NCI-H2081 treated with DMSO at 0.1 percent for 48 hours (cell line): ENCODE measurements at places on chromosomes 7 and 10.

- DNase-seq = no peak
Measured at GRCh38 chr10:44311563-44312051, 73.3 kb downstream of the CXCL12 start.

- DNase-seq = no peak
Measured at GRCh38 chr10:116521424-116522290, 24.1 kb upstream of the PNLIP start.

- DNase-seq = no peak
Measured at GRCh38 chr7:65387891-65388290, 14.2 kb downstream of the ZNF92 start.

DNA sequence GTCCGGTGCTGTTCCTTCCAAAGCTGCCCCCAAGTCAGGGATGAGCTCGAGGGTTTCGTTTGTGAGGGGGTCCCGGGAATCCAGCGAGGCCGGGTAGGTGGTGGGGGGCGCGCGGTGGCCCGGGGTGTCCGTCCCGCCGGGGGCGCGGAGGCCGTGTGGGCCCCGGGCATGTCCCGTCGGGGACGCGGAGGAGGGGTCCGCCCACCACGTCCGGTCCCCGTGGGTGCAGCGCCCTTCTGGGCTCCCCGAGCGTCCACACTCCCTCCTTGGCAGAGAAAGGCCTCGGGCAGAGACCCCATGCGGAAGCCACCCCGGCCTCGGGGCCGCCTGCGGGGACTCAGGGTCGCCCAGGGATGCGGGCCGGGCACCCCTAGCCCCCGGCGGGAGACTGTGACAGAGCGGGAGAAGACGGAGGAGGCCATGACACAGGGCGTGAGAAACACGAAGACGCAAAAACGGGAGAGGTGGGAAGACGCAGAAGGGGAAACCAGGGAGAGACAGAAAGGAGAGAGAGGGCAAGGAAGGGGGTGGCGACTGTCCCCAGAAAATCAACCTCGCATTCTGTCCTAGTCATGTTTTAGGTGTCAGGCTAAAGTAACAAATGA, 640 bp upstream of the ZNF425 start:
- DNase-seq = no peak

GRCh38 chr10:109898007-109898406, 25.3 kb downstream of the XPNPEP1 start:
- DNase-seq = no peak

DNA sequence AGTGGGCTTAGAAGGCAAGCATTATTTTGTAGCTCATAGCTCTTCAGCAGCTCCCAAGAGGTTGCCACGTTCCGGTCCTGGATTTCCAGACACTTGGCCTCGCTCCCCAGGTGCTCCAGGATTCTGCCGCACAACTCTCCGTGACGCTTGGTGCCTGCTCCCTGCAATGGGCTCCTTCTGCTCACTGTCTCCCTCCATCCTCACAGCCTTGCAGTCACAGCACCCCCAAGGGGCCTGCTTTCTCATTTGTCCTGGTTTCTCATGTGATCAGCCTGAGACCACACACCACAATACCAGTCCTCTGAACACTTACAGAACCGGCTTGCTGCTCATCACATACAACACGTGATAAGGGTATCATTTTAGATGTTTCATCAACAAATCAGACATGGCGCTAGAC, 9.8 kb downstream of the IGFBP3 start:
- no peak for DNase-seq

- no peak for DNase-seq
Measured at GRCh38 chr7:149772956-149773434, 393 bp downstream of the ZNF467 start.

DNA sequence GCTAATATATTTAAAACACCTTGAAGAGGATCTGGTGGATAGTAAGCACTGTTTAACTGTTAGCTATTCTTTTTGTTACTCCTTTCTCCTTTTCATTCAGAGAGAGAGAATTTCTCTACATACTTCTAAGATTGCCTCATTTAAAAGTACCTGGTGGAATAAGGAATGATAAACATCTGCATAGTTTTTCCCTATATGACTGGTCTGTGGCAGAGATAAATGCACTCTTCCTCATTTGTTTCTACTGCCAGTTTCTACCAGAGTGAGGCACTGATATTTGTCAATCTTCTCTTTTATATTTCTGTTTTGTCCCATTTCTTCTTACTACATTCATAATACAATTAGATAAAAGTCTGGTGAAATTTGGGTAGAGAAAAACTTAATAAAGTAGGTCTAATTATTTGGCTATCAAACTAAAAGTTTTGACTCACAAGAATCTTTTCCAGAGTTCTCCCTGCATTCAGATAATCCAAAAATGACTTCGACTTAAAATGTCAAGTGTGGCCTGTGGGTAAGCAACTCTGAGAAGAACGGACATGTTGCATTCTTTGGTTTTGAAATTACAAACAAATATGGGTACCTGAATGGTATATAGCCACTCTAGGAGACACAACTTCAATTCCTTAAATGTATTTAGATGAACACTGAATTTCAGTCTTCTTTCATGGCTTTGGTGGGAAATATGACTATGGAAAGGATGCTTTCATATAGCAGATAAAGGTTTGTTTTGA, 38.8 kb downstream of the RNLS start:
- DNase-seq = no peak

DNA sequence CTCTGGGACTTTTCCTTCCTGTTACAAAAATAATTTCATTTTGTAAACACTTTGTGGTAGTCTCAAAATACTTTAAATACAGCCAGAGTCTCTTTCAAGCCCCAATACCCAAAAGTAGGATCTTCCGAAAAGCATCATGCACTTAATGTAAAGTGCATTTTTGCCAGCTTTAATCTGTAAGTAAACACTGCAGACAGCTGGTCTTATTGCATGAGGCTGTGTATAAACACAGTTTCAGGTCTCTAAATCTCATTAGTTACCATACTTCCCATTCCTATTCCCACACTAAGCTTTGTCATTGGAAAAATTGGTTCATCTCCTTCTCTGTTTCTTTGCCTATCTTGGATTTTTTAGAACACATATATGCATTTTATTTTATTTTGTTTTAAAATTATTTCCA, 87.6 kb upstream of the GNAI1 start:
- no peak for DNase-seq

DNA sequence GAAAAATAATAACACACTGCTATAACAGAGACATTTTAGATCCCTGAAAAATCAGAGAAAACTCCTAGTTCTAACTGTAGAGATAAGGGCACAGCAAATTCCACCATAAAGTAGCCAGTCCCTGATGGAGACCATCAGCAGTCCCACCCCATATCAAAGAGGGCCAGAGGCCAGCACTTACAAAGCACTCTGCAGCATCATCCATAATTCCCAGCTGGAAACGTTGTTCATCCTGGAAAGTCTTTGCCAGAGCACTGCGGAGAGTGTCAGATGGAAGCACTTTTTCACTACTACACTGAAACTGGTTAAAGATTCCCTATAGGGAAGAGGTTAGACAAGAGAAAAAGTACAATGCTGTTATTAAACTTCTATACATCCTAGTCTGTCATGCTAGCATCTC, 45.8 kb downstream of the USP54 start:
- no peak for DNase-seq

GRCh38 chr7:132381742-132382472, 194.4 kb downstream of the PLXNA4 start:
- peak; percentile 80 for DNase-seq

DNA sequence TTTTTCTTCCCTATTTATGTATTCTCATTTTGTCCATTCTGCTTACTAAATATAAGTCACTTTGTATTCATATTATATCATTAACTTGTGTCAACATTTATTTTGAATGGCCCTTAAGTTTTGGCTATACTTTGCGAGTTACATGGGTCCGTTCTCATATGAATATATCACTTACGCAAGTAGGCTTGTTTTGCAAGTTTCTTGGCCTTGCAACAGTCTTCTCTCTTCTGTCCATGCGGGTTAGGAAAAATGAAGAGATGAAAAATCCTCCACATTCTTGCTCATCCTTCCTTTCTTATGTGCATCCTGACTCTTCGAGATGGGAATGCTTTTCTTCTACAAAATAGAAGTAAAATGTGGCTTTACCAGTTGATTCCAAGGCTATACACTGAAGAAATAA, 82.8 kb downstream of the GPR158 start:
- no peak for DNase-seq

DNA sequence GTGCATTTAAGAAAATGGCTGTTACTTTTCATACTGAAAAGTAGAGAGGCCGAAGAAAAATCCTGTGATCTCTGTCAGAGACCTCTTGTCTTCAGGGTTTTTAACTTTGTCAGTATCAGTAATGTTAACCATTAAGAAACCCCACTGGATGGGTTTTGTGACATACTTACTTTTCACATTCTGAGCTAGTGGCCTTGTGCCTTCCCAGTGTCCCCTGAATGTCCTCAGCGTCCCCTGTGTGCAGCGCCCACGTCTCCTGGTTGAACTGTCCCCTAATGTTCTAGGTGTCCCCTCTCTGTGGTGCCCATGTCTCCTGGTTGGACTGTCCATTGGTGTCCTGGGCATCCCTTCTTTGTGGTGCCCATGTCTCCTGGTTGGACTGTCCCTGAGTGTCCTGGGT, 9.6 kb downstream of the DYNC2I1 start:
- no peak for DNase-seq

GRCh38 chr10:35413985-35414861, 77.9 kb downstream of the CCNY start:
- DNase-seq = no peak

DNA sequence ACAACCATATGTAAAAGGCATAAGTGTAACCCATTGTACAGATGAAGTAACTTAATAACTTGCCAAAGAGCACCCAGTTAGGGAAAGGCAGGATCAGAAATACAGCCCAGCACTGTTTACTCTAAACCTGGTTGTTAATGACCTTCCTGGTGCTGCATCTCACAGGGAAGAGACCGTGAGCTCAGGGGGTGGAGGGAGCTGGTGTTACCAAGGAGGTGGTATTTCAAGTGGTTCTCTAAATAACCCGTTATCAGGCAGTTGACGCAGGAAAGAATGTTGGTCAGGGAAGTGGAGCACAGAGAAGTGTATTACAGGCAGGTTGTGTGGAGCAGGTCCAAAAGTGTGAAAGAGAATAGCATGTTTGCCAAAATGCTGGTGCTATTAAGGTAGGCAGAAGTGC, 4.4 kb upstream of the ST7 start:
- no peak for DNase-seq

DNA sequence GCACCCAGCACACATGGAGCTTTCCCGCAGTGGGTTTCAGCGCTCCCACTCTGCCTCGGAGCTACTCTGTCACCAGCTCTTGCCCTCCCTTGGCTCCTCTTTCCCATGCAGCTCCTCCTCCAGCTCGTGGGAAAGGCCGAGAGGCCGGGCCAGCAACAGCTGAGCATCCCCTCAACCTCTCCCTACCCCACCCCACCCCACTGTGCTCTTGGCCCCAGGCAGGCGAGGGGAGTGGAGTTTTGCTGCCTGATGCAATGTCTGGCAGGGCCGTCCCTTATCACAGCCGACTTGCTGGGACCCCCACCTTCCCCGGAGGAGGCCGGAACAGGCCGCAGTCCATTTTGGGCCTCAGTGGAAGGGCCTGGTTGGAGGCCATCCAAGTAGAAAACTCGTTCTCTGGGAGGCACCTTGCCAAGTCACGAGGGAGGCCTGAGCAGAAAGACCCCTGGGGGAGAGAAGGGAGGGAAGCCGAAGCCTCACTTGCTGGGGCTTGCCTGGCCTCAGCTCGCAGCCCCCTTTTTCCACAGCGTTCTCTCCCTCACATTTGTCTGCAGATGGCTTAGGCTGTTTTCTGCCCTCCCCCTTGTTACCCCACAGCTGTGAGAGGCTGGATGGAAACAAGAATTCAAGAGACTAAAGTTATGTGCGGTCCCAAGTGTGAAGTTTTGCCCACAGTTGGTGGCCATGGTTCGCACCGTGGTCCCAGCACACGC, 35.3 kb downstream of the CHST3 start:
- no peak for DNase-seq

DNA sequence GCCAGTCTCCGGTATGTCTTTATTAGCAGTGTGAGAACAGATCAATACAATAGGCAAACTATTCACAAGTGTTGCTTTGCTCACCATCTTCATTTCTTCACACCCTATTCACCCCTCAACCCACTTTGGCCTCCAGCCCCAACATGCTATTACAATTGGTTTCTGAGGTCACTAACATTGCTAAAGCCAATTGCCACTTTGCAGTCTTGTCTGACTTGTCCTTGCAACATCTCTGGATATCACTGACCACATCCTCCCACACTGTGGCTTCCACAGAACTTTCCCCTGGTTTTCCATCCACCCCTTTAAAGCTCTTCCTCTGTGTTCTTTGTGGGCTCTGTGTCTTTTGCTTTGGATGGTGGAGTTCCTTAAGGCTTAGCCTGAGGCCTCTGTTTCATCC, 5.2 kb upstream of the APBB1IP start:
- no peak for DNase-seq

GRCh38 chr7:81161451-81162075, 242.7 kb upstream of the SEMA3C start:
- no peak for DNase-seq

DNA sequence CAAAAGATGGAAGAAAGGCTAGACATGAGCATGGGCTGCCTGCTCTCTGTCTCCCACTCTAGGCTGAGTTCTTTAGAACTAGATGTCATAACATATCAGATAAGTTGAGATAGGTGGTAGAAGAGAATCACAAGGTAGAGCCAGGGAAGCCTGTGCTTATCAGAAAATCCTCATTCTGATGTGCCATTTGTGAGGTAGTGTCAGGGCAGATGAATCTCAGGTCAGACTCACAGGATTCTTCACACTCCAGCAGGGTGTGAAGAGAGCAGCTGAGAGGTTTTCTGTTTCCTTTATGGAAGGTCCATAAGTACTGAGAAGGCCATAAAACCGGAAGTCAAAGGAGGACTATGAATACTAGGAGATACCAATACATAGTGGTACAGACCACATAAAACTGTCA, 132.9 kb downstream of the RNLS start:
- no peak for DNase-seq

DNA sequence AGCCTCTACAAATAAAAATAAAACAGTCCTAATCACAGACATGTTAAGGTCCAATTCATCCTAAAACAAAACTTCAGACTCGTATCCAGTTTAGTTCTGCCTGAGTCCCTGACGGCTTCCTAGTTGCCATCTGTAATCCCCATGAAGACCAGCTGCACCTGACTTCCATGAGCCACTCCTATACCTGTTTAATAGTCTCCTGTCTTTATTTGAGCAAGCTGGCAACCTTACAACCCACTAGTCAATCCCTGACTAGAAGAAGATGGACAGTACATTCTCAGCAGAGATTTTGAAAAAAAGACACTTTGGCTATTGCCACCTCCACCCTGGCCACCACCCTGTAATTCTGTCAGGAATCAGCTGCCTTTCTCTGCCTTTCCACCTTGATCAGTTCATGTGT, 197.7 kb downstream of the HIBADH start:
- no peak for DNase-seq
